H7 (cell line): ENCODE measurements at places on chromosomes 11 and 22. TPM values are rescaled to one million over a fixed set of nuclear protein-coding genes. Genes with fewer than 3 reads are reported as not detected.

HEPN1 gene
- total RNA-seq: not detected in 2 replicates

MAML2 gene
- 3.6 and 5.8 TPM in 2 replicates for total RNA-seq

MS4A8 gene
- total RNA-seq: not detected in 2 replicates

ZFTA gene
- 27.2 and 34.3 TPM in 2 replicates for total RNA-seq

MAP6 gene
- 0.31 and 0.44 TPM in 2 replicates for total RNA-seq

SMC1B gene
- total RNA-seq: 0.07 TPM in 1 of 2 replicates, not detected in the other

MAPK11 gene
- total RNA-seq: 1.4 and 2.4 TPM in 2 replicates

GRM5 gene
- not detected in 2 replicates for total RNA-seq

SSH3 gene
- total RNA-seq: 23.6 and 30.2 TPM in 2 replicates

KCNJ1 gene
- 0.07 TPM in 1 of 2 replicates, not detected in the other for total RNA-seq

DNA sequence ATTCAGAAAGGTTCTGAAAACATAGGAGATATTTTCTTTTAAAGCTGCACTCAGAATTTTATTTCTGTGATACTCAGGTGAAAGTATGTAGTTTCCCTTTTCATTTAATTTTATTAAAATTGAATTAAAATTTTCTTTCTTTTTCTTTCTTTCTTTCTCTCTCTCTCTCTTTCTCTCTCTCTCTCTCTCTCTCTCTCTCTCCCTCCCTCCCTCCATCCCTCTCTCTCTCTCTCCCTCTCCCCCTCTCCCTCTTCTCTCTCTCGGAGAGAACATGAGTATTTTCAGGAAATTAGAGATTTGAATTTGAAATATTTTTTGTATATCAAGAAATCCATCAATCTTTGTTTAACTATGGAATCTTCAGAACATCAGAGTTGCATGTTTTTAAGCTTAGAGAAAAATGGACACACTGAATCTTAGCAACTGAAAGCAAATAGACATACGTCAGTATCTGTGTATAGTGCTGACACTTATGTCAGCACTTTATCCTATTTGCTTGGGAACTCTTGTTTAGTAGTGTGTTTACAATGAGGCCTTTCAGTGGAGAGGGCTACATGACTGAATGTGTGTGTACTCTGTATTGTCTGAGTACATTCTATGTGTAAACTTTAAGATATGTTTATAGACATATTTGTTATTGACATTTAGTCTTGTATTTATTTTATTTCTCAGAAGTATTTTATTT lies 44.5 kb downstream of the PDE3B start:
- DNase-seq: no peak

DNA sequence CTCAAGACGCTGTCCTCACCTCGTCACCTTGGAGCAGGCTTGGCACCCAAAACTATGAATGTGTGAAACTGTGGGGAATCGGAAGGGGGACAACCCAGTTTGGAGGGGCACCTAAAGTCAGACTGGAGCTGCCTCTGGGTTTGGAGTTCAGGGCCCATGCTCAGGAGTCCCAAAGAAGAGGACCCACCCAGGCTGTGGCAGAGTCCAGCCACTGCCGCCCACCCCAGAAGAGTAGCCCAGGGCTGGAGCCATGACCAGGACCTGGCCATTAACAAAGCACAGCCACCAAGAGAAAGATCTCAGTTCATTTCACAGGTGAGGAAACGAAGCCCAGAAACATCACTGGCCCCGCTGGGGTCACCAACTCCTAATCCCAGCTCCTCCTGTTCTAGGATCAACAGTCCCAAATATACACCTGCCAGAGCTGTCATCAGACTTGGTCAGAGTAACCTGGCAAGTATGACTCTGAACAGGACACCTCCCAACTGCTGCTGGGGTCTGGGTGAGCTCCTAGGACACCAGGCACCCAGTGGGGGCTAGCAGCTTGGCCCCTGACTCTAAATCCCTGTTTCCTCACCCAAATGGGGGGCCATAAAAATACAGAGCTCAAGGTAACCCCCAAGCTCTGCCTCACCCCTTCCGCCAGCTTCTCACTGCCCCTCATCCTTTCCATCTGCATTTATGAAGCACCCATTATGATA lies 2.7 kb downstream of the RAB3IL1 start:
- peak; percentile 36 for DNase-seq

DNA sequence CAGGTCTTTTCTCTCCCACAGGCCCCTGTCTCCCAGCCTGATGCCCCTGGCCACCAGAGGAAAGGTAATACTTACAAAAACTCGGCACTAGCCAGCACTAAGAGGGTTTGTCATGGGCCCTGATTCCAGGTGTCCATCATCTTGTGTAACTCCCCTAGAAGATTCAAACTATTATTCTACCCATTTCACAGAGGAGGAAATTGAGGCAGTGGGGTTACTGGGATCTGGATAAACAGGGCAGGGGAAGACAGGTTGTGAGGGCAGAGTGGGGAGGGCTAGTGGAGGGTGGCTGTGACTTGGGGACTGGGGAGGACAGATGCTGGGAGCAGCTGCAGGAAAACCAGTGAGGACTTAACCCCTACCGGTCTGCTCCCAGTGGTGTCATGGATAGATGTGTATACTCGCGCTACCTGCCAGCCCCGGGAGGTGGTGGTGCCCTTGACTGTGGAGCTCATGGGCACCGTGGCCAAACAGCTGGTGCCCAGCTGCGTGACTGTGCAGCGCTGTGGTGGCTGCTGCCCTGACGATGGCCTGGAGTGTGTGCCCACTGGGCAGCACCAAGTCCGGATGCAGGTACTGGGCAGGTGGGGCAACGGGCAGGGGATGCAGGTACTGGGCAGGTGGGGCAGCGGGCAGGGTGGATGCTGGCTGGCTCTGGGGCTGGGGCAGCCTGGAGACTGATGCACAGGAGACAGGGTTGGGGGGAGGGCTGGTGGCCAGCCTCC lies 1.2 kb downstream of the VEGFB start:
- no peak for DNase-seq

DNA sequence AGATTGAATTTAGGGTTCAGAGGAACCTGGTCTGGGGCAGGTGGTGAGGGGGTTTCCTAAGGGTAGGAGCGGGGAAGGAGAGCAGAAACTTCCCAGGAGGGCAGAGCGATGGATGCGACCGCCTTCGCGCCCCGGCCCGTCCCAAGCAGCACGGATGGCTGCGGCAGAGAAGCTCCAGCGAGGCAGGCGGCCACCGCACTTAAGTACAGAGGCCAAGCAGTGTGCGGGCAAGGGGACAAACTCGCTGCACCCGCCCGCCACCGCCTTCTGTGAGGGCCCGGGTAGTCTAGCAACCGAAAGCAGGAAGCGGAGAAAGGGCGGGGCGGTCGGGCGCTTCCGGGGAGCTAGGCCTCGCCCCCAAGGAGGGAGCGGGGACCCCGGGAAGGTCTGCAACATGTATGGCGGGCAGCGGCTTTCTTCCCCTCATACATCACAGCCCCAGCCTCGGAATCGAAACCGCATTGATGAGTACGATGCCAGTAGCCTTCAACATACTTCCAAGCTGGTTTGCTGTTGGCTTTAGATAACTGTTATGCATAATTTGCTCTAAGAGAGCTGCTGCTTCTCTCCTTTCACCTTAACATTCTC lies at the start of gene AGBL2:
AGBL2 (minus strand) TSS at position 288 of the 588 bp plus-strand sequence. CDS start 719 bp downstream, outside the sequence.
- peak; percentile 92 for DNase-seq

- DNase-seq: peak; percentile 95
Measured at GRCh38 chr11:70661761-70662501, 263.6 kb downstream of the CTTN start.

DNA sequence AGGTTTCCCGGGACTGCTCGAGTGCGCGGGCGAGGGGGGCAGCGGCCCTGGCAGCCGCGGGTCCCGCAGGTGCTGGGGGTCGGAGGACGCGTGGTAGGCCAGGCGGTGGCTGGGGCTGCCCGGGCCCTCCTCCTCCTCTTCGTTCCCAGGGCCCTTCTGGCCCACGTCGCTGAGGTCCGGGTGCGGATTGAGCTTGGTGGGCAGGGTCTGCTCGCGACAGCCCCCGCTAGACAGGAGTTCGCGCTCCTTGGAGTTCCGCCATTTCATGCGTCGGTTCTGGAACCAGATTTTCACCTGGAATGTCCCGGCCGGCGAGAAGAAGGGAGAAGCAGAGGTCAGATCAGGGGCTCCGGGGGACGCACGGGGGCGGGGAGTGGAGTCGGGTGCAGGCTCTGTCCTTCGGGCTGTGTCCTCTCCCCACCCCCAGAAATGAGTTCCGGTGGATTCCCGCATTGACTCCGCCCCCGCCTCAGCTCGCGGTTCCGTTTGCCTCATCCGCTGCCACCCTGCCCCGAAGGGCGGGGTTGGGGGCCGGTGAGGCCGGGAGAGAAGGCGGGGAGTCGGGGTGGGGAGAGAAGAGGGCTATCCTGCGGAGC lies 3.9 kb downstream of the DBX1 start:
- peak; percentile 93 for DNase-seq

DNA sequence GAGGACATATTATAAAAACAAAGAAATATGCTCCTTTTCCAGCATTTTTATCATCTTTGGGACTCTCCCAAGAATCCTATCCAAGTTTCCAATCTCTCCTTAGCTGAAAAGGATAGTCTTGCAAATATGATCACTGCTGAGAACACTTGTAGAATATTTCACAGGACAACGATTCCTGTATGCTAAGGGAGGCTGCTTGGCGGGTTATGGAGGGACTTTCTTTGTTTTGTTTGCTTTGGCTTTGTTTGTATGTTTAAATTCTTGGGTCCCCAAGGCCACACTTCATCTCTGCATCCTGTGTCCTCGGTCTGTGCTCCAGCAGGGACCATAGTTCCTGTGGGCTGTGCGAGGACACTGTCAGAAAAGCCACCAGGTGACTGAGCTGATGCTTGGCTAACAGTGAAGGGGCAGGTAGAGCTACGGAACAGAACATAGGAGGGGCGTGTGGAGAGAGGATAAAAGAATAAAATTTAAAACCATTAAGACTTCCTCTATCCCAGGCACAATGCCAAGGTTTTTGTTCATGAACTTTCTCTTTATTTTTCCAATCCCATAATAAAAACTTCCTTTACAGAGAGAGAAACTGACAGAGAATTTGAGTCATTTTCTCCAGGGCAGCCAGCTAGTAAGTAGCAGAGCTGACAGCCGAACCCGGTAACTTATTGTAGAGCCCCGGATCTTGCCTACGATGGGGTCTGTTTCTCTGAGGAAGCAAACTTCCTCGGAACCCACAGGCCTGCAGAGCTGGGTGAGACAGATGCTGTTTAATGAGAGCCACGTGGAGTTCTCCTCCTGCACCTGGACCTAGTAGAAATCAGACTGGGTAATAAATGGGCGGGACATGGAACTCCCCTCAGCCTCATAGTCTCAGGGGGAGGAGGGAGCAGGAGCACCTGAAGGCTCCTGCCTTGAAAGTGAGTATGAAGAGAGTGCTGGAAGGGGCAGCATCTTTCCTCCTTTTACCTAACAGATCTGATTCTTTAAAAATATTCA lies at the start of gene IZUMO1R:
IZUMO1R (plus strand) TSS at position 615 of the 993 bp plus-strand sequence. CDS start 1,057 bp downstream, outside the sequence.
- DNase-seq: no peak

GRCh38 chr11:121109471-121109870 lies 8.4 kb downstream of the TECTA start:
- no peak for DNase-seq

- DNase-seq: no peak
Measured at GRCh38 chr22:35230839-35231584, 26.3 kb upstream of the HMGXB4 start.

DNA sequence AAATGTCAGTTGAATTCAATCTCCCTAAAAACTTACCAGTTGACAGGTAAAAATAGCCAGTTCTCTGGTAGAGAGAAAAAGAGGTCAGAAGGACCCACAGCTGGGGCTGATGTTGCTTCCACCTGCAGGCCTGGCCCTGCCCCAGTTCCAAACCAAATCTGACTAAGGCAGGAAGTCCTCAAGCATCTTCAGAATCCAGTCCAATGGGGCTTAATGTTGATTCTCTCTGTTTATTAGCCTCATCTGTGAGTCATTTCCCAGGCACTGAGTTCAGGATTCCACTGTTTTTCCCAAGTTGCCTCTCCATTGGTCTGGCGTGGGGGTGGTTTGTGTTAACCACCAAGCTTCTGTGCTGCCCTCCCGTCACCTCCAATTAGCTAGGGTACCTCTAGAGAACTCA lies 601.8 kb downstream of the INSC start:
- DNase-seq: no peak

DNA sequence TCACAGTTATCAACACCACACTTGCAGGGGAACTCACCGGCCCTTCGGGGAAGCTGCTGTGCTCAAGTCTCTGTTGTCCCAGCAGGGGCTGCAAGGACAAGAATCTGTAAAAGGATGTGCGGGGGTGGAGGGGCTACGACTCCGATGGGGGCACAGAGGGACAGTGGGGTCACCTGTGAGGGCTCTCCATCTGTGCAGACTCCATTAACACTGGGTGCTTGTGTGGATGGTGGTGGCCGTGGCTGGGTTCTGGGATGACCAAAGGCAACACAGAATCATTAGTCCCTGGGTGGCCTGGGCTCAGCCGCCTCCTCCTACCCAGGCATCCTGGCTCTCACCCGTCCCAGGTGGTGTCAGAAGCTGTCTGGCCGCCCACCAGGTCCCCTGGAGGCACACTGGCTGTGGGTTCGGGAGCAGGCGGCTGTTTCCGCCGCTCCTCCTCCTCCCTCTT lies 10.2 kb upstream of the RBM4B start:
- DNase-seq: peak; percentile 38

DNA sequence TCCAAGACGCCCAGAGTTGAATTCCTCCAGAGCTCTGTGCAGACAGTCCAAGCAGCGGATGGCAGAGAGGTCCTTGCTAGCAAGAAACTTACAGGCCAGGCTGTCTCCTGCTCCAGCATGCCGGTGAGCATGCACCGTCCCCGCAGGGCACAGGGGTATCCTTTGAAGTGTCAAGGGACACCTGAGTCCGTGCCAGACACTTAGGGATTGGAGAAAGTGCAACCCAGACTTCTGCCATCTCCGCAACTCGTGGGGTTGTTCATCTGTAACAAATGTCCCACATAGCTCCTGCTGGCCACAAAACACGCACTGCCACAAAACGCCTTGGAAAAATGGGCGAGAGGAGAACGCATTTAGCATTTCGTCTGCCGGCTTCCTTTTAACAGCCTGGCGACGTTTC lies 13.3 kb downstream of the TSPO start:
- no peak for DNase-seq

DNA sequence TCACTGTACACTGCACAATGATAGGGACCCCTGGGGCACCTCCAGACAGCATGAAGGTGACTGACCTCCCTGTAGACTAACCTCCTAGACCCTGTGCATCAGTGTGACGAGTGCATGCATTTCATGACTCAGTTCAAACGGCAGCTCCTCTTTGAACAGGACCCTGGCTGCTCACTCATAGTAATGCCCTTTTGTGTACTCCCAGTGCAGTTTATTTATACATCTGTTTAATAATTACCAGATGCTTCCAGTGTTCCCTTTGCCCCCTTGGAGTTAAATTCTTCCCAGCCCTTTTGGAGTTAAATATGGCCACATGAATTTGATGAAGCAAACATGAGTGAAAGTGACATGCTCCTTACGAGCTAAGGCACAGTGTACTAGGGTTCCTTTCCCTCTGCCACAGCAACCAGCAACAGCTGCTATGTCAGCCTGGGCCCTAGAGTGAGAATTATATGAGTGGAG lies 72.4 kb downstream of the PANX1 start:
- DNase-seq: no peak

DNA sequence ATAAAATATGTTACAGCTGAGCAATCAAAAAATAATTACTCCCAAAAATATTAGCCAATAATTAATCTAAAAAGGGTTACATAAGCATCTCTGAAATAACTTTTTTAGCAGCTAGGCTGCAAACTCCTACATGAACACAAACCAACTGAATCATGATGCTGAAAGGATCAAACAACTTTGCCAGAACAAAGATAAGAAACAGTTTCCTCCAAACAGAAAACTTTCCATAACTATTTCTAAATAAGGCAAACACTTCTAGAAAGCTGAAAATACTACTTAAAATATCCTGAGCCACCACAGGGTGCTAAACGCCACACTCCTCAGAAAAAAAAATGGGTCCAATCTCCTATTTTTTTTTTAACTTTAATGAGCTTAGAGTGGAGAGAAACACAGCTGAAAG lies 68.6 kb upstream of the ARHGAP32 start:
- no peak for DNase-seq

- DNase-seq: no peak
Measured at GRCh38 chr11:58525037-58525614, 17.2 kb upstream of the OR5B21 start.

- DNase-seq: no peak
Measured at GRCh38 chr11:129237880-129238638, 45.9 kb upstream of the ARHGAP32 start.
